ENCODE measurements at places on chromosomes 7 and 10. TPM values are rescaled to one million over a fixed set of nuclear protein-coding genes. Genes with fewer than 3 reads are reported as not detected.
A peak's percentile ranks its signal among the peaks of the same experiment; 100 is the strongest.

DNA sequence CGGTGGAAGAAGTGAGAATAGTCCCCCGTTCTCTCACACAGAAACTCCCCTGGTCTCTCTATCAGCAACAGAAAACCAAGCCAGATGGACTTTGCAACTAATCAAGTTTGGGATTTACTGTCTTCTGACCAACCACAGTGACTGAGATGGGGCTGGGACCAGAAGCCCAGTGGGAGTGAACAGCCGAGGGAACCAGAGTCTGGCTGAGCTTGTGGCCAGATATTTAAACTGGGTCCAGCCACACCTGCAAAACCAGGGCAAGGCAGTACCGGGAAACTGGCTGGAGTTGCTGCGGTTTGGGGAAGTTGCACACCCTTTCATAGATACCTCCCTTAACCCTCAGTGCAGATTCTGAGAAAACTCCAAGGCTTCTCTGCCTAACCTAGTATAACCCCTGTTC lies 6.0 kb downstream of the GSTK1 start:
- no peak for DNase-seq

DNA sequence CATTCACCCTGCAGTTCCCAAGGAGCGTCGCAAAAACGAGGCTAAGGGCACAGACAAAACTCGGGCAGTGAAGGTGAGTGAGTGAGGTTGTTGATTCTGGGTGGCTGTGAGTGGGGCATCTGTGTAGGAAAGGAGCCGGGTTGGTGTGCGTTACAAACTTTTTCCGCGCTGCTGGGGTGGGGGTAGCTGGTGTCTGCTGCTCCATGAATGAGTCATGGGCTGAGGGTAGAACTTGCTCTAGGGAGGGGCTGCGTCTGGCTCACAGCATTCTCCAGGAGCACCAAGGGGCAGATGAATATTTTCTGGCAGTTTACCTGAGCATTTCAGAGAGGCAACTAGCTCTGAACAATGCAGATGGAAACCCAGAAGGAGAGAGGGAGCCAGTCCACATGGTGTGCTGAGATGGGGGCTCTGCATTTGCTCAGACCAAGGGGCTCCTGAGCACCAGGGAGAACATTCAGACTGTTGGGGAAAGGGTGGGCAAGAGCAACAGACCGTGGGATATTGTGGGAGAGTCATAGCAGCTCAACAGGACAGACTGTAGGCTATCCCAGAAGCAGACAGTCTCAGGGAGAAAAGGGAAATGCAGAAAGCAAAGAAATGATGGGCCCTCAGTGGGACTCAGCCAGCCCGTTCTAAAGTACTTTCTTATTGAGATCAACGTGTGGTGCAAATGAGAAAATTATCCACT lies 18.8 kb downstream of the NOBOX start:
- no peak for DNase-seq

Gene PI4K2A
- 19.3 TPM for total RNA-seq

Gene VPS50
- total RNA-seq, result 26.8 TPM

Gene GPR85
- total RNA-seq, result 0.92 TPM

DNA sequence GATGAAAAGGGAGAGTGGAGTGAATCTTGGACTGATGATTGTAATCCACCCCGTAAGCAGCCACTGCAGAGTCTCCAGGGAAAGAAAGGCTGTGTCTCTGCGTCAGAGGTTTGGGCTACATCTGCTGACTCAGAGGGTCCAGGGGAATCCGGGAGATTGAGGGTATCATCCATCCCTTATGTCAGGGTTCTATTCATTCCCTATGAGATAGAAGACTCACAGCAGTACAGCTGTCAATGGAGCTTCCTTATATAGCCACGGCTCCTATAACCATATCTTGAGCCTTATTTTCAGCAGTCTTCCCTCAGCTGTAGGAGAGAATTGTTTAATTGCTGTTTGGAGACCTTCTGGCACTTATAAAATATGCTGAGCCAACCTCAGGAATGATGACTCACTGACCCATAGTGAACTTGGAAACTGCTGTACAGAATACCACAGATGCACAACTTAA lies 558.2 kb upstream of the PFKP start:
- DNase-seq, result no peak

Gene GALNT17
- not detected for total RNA-seq

GRCh38 chr7:121395494-121395960 lies 581 bp downstream of the FAM3C start:
- no peak for DNase-seq

DNA sequence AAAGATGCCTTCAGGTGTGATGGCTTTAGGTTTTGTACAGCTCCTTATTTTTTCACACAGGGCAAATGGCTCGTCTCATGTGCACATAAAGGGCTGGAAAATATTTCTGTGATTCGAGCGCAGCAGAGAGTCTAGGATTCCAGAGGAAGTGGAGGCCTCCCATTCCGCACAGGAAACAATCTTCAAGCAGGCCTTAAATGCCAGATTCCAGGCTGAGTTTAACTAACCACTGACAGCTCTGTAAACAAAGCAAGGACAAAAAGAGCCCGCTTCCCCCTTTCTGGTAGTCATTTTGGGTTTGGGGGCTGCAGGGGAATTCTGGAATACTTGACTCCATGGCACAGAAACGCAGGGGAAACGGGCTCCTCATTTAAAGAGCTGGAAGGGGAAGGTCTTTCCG lies 87.2 kb downstream of the CALD1 start:
- peak; percentile 36 for DNase-seq

DNA sequence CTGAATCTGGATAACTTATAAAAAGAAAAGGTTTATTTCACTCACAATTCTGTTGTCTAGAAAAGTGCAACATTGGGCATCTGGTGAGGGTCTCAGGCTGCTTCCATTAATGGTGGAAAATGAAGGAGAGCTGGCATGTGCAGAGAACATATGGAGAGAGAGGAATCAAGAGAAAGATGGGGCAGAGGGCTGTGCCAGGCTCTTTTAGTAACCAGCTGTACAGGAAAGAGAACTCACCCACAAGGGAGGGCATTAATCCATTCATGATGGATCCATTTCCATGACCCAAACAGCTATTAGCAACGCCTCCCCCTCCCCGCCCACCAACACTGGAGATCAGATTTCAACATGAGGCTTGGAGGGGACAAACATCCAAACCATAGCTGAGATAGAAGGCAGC lies 61.7 kb upstream of the LYZL1 start:
- no peak for DNase-seq

DNA sequence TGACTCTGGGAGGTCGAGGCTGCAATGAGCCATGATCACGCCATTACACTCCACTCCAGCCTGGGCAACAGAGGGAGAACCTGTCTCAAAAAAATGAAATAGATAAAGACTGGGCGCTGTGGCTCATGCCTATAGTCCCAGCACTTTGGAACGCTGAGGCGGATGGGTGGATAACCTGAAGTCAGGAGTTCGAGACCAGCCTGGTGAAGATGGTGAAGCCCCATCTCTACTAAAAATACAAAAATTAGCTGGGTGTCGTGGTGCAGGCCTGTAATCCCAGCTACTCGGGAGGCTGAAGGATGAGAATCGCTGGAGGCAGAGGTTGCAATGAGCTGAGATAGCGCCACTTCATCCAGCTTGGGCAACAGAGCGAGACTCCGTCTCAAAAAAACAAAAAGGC lies 1.1 kb upstream of the DDX21 start:
- DNase-seq, result no peak

DNA sequence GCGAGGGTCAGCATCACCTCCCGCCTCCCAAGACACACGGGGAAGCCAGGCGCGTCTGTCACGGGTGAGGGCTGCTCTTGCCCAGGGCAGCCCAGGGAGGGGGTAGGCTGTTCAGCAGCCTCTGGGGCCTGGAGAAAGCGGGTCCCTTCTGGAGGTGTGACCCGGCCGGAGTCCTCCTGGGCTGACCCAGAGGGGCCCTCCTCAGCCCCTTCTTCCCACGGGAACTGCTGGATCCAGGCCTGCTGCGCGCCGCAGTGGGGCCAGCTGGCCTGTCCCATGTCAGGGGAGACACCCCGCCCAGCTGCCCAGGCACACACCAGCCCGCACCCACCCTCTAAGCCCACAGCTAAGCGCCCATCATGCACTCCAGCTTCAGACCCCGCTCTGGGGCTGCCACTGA lies 41.8 kb downstream of the INSIG1 start:
- DNase-seq, result no peak

- DNase-seq, result no peak
Observed at GRCh38 chr7:95905167-95905566, 132.8 kb downstream of the DYNC1I1 start.

GRCh38 chr7:87004956-87005355 lies 54.5 kb downstream of the ELAPOR2 start:
- DNase-seq, result no peak

Measured in pulmonary artery endothelial cell (primary cell).